Gastroesophageal sphincter (tissue), 4 donors: ENCODE measurements at places on chromosomes 3 and 15.

GRCh38 chr3:18071833-18072232, 329.4 kb upstream of the TBC1D5 start:
- H3K4me3 ChIP-seq, result no peak overlapping the region
- no peak overlapping the region for H3K27ac ChIP-seq
- H3K36me3 ChIP-seq, result no peaks in the 10 kb centered on the region
- no peak for ATAC-seq

- H3K27ac ChIP-seq, result no peak overlapping the region
- no peaks in the 10 kb centered on the region for H3K36me3 ChIP-seq
- no peak overlapping the region for H3K4me3 ChIP-seq
- H3K27me3 ChIP-seq, result no peaks in the 10 kb centered on the region
- no peak for ATAC-seq
- peaks cover 44% of the 10 kb centered on the region for H3K4me1 ChIP-seq
Measured at GRCh38 chr15:66931768-66932633, 133.4 kb upstream of the SMAD3 start.

DNA sequence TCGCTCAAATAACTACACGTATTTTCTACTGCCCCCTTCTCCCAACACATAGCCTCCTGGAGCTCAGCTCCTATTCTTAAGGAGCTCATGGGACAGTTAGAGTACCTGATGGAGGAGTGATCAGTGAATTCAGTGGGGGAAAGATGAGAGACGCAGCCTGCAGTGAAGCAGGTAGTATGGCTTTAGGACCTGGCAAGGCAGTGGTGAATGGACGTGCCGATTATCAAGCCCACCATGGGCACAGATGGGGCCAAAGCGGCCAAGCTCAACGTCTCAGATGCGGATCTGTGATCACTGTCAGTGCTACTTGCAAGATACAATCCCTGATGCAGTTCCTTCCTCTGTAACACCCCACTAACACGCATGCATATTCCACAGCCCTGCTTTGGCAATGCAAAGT, 45.8 kb upstream of the ATP2B2 start:
- H3K27me3 ChIP-seq, result peaks cover 44% of the 10 kb centered on the region
- H3K27ac ChIP-seq, result no peak overlapping the region
- H3K4me3 ChIP-seq, result no peak overlapping the region
- no peak for ATAC-seq
- no peaks in the 10 kb centered on the region for H3K36me3 ChIP-seq
- H3K4me1 ChIP-seq, result no peaks in the 10 kb centered on the region

GRCh38 chr3:87305517-87305916, 29.1 kb upstream of the POU1F1 start:
- H3K36me3 ChIP-seq, result no peaks in the 10 kb centered on the region
- no peaks in the 10 kb centered on the region for H3K27me3 ChIP-seq
- no peak overlapping the region for H3K27ac ChIP-seq
- H3K4me1 ChIP-seq, result no peaks in the 10 kb centered on the region
- H3K4me3 ChIP-seq, result no peak overlapping the region
- no peak for ATAC-seq

DNA sequence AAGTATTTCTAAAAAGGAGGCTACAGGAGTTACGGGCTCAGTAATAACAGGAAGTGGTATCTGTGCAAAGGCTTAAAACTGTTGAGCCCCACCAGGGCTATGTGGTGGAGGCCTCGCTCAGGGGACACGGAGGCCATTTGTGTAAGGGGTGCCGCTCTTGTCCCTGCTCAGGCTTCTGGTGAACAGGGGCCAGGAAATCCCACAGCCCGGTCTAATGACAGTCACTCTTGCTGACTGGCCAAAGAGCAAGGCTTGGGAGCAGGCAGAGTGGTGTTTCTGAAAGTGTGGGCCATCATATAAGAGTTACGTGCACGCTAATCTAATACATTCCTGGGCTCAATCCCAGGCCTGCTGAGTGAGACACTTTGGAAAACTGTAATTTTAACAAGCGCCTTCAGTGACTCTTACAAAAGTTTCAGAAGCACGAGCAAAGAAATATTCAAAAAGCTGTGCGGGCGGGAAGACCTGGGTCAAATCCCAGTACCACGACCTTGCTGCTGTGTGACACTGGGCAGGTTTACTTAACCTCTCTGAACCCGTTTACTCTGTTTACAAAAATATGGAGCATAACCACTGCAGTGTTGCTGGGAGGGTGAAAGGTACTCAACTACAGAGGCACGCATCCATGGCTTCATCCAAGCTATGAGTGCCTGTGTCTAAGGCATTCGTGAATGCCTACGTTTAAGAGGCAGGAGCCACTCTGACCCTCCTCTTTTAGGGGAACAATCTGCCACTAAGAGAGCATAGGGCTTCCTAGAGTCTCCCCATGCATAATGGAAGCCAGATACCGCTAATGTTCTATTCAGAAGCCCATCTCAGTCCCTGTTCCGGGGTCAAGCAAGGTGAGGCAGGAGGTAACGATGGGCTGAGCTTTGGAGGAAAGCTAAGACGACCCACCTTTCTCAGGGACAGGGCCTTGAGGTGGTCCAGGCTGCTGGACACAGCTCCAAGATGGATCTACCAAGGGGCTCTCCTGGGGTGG, 2.0 kb downstream of the ATP10A start:
- peak overlapping the region; percentile 95 for H3K27ac ChIP-seq
- no peaks in the 10 kb centered on the region for H3K36me3 ChIP-seq
- H3K4me1 ChIP-seq, result peaks cover 20% of the 10 kb centered on the region
- no peak for ATAC-seq
- no peaks in the 10 kb centered on the region for H3K27me3 ChIP-seq

- no peaks in the 10 kb centered on the region for H3K36me3 ChIP-seq
- H3K4me1 ChIP-seq, result no peaks in the 10 kb centered on the region
- no peak overlapping the region for H3K27ac ChIP-seq
- H3K27me3 ChIP-seq, result no peaks in the 10 kb centered on the region
- no peak for ATAC-seq
- H3K4me3 ChIP-seq, result no peak overlapping the region
Measured at GRCh38 chr15:47857776-47858167, 140.5 kb downstream of the SEMA6D start.

- H3K4me1 ChIP-seq, result peaks cover 12% of the 10 kb centered on the region
- no peaks in the 10 kb centered on the region for H3K36me3 ChIP-seq
- ATAC-seq, result no peak
- H3K4me3 ChIP-seq, result no peak overlapping the region
- H3K27ac ChIP-seq, result no peak overlapping the region
Measured at GRCh38 chr3:115236496-115236895, 89.4 kb upstream of the ZBTB20 start.
